Eye (tissue), 1 donor: ENCODE measurements at places on chromosomes 7 and 10.

- DNase-seq: no peak
These were observed 248.4 kb upstream of the KLF6 start for GRCh38 chr10:4033341-4033896.

GRCh38 chr7:47941136-47941844 lies 7.0 kb downstream of the PKD1L1 start:
- DNase-seq: no peak

GRCh38 chr7:52525772-52526341 lies 509.6 kb upstream of the POM121L12 start:
- no peak for DNase-seq

DNA sequence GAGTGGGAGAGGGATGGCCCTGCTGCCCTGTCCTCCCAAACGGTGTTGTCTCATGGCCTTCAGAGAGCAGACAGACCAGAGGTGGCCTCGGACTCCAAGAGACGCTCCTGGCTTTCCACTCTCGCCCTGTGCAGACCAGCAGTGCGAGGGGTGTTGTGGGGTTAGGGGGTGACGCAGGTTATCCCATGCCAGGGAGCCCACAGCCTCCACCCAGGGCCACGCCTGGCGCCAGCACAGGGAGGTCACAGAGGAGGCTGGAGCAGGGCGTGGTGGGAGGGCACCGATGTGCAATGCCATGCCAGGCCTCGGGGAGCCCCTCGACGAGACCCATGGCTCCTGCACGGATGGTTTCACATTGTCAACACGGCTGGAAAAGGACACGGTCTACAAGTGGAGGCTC lies 52.1 kb downstream of the INPP5A start:
- no peak for DNase-seq

DNA sequence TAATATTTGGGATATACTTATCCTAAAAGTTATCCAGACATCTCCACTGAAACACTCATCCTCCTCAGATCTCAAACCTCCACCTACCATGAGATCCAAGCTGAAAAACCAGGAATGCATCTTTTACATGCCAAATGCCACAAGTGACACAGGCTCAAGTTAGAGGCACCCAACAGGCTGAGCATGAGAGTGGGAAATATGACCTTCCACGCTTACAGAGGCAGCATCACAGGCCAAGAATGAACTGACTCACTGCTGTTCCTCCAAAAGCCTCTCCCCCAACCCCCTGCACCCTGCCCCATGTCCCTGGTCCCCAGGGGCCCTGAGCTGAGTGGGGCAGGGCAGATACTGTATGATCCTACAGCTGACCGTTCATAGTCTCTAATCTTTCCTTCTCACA lies 4.8 kb upstream of the MTPAP start:
- no peak for DNase-seq

- DNase-seq: no peak
These were observed 9.3 kb downstream of the TFEC start for GRCh38 chr7:116021237-116021636.

DNA sequence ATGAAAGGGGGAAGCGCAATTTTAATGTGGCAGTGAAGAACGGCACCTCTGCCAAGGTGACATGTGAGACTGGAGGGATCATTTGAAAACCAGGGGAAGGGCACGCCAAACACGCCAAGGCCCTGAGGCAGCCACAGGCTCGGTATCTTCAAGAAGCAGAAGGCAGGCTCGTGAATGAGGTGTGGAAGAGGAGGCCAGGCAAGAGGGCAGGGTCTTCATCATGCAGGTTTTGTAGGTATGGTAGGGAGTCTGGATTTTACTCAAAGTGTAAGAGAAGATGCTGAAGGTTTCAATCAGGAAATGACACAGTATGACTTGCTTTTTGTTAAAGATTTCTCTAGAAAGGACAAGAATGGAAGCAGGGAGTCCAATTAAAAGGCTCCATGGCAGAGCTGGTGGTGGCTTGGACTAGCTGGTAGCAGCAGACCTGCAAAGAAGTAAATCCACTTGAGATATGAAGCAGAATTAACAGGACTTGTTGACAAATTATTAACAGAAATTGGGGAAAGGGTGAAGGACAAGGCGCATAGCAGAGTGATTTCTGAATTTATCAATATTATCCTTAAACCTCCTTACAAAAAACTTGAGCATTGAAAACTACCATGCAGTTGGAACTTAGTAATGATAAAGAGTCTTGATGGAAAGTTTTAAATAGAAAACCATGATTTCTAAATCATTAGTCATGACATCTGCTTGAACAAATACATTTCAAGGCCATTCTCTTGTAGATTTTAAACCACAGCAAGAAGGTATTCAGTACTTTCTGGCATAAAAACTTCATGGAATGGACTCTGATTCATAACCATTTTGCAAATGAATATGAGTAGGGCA lies 70.4 kb downstream of the COA1 start:
- DNase-seq: no peak

GRCh38 chr7:151690606-151691005 lies 170.9 kb upstream of the RHEB start:
- no peak for DNase-seq

DNA sequence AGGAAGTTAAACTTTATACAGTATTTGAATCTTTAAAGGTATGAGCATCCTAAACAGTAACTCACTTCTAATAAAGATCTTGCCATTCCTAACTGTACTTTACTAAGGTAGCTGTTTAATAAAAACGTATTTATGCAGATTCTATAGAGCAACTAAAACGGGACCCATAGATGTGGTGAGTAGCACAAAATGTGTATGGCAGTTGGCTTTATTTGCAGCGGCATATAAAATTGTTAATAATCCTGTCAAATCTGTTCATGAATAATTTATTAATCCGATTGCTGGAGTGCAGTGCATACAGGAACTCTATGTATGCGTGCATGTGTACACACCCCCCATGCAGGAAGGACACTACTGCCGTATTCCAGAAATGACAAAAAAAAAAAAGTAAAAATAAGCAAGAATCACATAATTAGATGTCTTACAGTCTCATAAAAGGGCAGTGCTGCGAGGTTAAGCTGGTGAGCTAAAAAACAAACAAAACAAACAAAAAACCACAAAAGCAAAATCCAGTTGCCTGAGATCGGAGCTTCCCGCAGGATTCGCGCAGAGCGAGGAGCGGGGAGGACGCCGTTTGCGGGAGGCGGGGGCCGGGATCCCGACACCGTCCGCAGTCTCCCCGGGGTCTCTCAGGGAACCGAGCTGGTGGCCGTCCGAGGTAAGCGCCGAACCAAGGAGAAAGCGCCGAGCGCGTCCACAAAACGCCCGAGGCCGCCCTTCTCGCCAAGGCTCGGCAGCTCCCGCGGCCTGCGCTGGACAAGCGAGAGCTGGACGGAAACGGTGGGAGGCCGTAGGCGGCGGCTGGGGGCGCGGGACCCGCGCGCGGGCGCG lies 518 bp upstream of the COMMD3 start:
- no peak for DNase-seq

DNA sequence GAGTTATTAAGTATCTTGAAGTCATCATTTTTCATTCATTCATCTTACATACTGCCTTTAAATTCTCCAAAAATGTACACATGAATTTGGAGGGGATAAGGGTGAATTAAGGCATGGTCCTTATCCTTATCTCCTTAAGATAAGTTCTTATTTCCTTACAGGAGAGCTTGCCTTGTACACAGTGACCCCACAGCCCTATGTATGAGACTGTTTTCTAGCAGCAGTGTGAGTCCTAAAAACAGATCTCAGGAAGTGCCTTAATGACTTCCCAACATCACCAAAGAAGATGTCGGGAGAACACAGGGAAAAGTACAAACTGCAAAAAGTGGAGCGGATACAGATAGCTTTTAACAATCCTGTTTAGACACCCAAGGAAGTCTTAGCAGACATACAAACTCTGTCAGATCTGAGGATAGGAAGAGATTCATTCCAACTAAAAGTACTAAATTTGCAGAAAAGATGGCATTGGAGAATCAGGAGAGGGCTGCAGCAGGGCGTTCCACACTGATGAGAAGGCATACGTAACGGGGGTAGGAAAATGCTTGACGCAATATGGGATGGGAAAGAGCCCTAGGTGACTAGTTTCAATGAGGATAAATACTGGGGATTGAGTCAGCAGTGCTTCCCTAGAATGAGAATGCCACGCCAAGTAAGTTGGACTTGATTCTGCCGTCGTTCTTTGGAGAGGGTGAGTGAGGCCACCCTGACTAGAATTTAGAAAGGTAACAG lies 570.2 kb downstream of the PARD3 start:
- no peak for DNase-seq

DNA sequence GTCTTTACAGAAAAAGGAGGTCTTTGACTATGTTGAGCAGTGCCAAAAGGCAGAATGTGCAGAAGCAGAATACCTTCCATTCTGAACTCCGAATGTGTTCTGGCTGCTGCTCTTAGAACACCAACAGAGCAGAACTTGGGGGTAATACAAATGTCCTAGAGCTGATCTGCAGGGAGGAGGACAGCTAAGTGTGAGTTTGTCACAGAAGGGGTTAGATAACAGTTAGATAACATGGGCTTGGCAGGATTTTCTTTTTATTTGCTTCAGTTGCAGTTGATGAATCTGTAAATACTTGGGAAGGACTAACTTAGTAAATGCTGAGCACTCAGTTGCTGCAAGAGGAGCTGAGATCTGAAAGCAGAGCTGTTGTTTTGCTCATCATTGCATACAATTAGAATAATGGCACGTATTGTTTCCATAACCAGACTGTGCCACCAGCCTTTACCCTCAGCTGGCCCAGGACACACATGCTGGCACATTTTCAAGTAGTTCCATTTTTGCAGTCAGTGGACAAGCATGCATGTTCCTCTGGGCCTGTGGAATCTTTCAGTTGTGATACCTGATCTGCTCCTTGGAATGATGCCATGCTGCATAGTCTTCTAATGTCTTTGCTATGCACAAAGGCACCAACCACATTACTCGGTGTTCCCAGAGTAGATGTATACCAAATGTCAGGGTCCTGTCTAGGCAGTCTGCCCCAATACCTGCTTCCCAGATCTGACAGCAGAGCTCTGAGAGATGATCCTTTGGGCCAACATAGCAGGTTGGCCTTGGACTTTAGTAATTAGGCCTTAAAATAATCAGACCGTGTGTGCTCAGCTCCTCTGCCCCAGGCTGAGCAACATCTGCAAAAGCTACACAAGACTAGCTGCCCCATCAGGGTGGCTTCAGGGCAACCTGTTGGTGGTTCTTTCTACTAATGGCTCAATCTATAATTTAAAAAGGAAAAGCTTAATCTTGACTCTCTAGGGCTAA lies 55.7 kb downstream of the GSDME start:
- DNase-seq: peak; percentile 67

GRCh38 chr10:52322936-52323335 lies 8.9 kb downstream of the DKK1 start:
- DNase-seq: no peak

DNA sequence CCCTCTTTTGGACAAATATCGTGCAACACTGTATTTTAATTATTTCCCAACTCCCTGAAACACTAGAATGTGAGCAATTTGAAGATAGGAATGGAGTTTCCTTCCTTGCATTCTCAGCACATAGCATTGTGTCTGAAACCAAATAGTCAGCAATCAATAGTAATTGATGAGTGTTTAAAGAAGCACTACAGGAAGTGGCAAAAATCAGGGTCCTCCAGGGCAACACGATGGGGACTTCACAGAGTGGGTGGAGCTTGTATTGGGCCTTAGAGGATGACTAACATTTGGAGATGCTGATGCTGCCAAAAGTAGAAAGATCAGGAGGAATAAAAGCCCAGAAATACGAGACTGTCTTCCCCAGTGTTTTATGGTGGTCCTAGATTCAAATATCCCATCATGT lies 94.9 kb downstream of the NPSR1 start:
- DNase-seq: no peak
